Stimulated activated CD8-positive, alpha-beta memory T cell treated with anti-CD3 and anti-CD28 coated beads, Interleukin-7, amount 100 ng/mL, for 24 hours (primary cell): ENCODE measurements at places on chromosomes 16 and 17.

DNA sequence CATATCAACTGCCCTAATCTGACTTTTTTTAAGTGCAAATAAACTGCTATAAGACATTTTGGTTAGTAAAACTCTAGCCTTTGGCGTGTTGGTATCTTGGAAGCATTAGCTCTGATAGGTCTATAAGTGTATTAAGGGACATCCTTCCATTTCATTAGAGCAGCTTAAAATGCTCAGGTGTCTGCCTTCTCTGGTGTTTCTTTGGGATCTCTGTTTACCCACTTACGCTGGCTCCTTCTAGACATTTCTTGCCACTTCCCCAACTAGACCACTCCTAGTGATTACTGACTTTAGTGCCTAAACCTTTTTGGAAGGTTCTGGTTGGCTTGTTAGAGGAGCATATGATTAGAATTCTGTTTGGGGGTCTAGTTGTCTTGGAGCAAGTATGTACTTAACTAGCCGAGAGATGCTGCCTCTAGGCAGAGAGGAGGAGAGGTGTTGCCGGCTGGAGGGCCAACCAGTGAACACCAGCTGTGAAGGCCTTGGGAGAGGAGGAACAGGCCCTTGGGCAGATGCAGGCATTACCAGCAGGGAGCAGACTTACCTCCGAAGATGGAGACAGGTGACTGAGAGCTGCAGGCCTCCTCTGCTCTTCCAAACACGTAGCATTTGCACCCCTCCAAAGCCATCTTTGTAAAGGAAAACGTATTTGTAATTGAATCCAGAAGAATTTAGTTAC, 15.2 kb upstream of the CLEC18C start:
- DNase-seq, result no peak

DNA sequence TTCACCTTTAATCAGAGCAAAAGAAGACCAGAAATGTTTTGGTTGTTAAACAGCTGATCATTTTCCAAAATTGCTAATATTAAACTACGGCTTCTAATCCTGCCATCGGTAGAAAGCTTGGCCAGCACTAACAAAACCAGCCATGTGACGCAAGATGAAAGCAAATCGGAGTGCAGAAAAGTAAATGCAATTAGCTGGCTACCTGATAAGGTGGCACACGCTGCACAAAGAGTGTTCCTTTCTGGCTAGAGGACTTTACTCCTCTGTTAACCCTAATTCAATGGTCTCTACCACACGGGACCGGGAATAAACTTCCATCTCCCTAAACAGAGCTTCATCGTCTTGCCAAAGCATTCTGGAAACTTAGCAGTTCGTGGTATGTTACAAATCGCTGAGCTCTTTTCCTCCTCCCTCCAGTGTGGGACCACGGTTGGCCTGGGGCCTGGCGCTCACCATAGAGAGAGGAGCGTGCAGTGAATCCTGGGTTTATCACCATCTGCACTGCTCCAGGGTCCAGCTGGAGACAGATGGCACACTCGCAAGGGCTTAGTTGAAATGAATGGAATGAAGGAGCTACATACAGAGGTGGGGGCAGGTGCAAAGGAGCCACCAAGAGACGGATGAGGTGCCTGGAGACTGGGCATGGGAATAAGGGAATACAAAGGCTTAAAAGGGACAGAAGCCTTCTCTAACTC, 10.1 kb upstream of the COG1 start:
- no peak for DNase-seq

- no peak for DNase-seq
Measured at GRCh38 chr17:17385491-17385890, 82.3 kb downstream of the NT5M start.

GRCh38 chr16:26015776-26016175, 324.0 kb downstream of the HS3ST4 start:
- DNase-seq, result no peak

GRCh38 chr17:21511363-21512195, 135.4 kb downstream of the KCNJ12 start:
- DNase-seq, result peak; percentile 20

- no peak for DNase-seq
Measured at GRCh38 chr16:3474136-3474779, 21.0 kb downstream of the C16orf90 start.

GRCh38 chr17:82006468-82007227, 16.0 kb downstream of the CENPX start:
- DNase-seq, result no peak

DNA sequence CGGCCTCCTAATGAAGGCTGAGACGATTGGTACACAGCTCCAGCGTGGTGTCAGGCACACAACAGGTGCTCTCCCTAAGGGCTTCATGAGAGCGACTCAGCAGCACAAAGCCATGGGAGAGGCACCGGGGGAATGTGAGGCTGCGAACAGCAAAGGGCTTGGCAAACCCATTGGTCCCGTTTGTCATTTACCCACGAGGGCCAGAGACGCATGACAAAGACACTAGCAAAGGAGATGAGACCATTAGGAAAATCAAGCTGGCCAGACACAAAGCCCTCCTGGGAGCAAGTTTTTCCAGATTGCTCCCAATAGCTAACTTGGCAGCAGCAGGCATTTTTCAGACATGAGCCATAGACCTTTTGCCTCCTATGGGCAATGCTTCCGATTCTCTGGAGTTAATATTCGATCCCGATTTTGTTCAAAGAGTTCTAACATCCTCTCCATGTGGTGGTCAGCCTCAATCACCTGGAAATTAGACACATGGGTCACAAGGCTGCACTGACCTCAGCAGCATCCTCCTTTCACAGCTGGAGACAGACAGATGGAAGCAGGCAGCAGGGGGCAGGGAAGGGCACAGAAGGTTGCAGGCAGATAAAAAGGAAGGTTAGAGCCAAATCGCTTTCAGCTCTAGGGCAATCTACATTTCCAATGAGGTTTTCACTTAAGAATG, 38.2 kb downstream of the TK2 start:
- DNase-seq, result no peak

DNA sequence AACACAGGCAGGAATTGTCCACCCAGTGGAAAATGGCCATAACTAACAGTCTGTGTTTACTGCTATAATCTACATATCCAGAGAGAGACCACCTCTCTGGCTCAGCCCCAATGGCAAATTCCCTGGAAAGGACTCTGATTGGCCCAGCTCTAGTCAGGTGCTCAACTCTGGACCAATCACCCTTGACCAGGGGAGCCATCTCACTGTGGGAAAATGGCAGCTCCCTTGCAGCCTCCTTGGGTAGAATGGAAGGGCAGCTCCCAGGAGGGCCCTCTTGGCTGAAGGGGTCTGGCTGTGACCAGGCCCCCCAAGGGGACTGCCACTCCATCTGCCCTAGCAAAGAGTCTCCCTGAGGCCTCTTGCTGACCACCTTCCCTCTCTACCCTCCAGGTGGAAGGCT, 3.1 kb downstream of the ALOX15B start:
- no peak for DNase-seq

- no peak for DNase-seq
Measured at GRCh38 chr17:71496552-71496951, 624.3 kb upstream of the SOX9 start.

DNA sequence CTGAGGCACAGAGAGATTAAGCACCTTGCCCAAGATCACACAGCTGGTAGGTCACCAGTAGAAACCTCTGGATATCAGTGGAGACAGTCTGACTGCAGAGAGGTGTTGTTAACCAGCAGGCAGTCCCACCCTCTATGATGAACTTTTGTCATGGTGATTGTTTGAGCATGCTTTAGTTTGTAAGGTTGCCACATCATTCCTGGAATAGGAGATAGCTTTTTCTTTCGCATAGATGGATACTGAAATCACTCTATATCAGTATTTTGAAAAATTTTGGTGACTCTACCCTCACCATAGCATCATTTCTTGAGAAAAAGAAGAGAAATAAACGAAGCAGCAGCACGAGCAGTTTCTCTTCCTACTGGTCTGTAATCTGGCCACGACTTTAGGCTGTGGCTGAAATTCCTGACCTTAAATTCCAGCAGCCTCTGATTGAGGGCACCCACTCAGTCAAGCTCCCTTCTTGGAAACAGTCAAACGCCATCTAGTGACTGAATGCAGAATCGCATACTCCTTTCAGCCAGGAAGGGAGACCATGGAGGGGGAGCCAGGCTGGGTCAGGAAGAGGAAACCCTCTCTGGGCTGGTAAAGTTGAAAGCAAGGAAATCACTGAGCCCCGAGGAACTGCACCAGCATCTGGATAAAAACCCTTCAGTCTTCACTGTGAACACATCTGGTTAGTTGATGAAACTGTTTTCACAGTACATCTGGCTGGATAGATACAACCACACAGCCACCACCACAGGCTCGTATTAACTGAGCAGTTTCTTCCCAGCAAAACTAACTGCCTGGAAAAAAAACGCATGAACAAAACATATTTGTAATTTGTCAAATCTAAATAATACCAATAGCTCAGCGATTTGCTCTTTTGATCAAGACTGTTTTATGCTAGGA, 108.5 kb upstream of the XYLT1 start:
- DNase-seq, result peak; percentile 6

DNA sequence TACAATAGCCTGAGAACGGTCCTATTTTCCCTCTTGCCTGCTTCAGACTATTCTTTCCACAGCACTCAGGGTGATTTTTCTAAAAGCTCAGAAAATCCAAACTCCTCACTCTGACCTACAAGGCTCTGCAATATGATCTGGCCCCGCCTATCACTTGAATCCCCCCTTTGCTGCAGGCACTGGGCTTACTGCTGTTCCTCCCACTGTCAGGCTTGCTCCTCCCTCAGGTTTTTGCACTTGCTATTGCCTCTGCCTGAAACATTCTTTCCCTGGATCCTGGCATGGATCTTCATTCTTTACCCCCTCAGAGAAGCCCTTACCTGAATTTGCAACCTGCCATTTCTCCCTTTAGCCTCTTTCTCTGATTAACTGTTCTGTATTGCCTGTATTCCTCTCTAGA, 52.3 kb downstream of the RPGRIP1L start:
- no peak for DNase-seq
